NCI-H187 (cell line): ENCODE measurements at places on chromosomes 7 and 10.

GRCh38 chr7:46716926-46717325, 795.9 kb upstream of the IGFBP3 start:
- no peak for DNase-seq

DNA sequence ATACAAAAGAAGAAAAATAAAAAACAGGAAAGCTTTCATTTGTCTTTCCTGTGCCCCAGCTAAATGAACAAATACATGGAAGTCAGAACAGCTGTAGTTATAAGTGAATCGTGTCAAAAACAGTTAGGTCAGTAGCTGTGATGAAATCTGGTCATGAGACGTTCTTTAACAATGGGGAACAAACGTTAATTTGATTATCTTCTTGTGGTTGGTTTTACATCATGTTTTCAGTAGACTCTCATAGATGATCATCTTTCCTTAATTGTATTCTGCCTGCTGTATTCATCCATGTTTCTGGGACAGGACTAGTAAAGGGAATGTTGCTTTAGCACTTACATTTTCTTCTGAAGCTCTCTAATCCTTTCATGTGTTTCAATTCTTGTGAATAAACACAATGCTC, 97.0 kb downstream of the PCLO start:
- no peak for DNase-seq

DNA sequence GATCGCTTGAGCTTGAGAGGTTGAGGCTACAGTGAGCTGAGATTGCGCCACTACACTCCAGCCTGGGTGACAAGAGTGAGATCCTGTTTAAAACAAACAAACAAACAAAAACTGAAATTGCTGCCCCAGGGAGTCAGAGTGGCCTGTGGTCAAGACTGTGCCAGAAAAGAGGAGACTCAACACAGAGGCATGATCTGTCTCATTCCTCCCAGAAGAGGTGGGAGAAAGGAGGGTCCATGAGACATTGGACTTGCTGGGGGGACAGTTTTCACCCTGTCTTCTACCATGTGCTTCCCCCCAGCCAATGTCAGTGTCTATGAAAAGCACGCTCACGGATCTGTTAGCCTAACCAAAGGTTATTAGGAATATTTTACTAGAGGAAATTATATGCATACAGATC, 3.2 kb downstream of the ZNF853 start:
- DNase-seq = no peak

DNA sequence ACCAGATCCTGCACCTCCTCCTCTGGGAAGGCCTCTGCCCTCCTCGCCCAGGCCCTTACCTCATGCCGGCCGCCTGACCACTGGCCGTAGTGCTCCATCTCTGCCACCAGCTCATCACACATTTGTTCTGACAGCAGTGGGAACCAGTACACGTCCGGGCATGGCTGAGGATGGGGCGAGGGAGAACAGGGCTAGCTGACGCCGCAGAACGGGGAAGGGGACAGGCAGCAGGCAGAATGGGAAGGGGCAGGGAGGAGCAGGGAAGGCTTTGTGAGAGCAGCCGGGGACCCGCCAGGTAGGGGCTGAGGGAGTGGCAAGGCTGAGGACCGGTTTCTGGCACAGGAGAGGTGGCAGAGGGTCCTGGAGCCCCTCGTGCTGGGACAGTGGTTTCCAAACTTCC, 8.0 kb upstream of the MOGAT3 start:
- no peak for DNase-seq

DNA sequence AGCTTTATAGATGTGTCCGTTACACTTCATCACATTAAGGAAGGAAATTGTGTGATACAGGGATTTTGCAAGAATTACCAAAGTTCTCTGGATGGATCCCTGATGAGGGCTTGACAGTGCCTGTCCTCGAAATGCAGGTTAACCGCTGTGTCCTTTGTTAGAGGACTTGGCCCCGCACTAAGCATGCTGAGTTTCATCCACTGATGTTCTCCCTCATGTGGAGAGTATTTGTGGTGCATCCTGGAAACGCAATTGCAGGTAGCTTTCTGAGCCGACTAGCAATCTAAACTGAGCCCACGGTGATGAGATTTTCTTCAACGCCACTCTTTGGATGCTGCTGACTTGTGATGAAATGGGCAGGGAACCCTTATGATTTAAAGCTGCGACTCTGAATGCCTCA, 71.9 kb upstream of the STK17A start:
- DNase-seq = no peak

GRCh38 chr7:30927040-30927439, 15.4 kb downstream of the AQP1 start:
- DNase-seq = no peak

GRCh38 chr10:77921395-77921794, 5.2 kb downstream of the DLG5 start:
- no peak for DNase-seq
